ENCODE measurements at places on chromosomes 16 and 17.

GRCh38 chr16:86584071-86584685 lies 5.8 kb downstream of the FOXL1 start:
- no peak for DNase-seq

DNA sequence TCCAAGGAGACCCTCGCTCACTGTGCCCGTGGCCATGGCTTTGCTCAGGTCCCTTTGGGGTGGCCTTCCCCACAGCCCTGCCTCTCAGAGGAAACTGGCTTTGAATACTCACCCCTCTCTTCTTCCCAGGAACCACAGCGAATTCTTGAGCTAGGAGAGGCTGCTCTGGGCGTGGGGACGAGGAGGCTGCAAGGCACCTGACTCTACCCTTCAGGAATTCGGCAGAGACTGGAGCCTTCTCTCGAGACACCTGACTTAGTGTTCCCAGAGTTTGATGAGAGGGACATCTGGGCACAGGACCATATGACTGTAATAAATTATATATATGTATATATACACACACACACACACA lies 6.2 kb downstream of the LLGL2 start:
- no peak for DNase-seq

- no peak for DNase-seq
These were observed 892 bp upstream of the KIAA0513 start for GRCh38 chr16:85026703-85027102.

- no peak for DNase-seq
These were observed 180.2 kb upstream of the TBX2 start for GRCh38 chr17:61219460-61219859.

DNA sequence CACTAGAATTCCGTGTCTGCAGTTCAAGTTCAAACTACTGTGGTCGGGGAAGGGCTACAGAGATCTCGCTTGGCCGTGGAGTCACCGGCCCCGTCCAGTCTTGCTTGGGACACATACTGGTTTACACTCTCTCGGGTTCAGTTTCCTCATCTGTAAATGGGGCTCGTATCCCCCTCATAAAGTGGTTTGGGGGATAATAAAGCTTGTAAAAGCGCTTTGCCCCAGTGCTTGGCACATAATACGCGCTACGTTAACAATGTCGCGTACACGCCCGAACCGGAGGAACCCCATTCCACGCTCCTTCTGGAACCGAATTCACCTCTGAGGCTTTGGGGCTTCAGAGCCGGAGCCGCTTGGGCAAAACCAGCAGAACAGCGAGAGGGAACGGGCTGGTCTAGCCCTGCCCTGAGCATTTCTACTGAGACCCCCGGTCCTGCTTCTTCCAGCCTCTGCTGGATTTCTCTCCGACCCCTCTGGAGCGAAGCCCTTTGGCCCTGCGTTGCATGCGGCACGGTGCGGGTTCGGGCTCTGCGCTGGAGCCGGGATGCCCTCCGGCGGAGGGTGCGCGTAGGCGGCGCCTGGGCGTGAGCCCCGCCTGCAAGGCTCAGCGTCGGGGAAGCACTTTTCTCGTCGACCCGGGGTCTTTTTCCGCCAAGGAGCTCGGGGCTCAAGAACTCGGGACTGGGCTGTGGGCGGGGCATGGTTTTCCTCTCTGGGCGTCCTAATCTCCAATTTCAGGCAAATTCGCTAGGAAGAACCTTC lies 26.1 kb upstream of the HOXB13 start:
- DNase-seq = no peak

- DNase-seq = no peak
These were observed 13.6 kb downstream of the KIF19 start for GRCh38 chr17:74339537-74340195.

DNA sequence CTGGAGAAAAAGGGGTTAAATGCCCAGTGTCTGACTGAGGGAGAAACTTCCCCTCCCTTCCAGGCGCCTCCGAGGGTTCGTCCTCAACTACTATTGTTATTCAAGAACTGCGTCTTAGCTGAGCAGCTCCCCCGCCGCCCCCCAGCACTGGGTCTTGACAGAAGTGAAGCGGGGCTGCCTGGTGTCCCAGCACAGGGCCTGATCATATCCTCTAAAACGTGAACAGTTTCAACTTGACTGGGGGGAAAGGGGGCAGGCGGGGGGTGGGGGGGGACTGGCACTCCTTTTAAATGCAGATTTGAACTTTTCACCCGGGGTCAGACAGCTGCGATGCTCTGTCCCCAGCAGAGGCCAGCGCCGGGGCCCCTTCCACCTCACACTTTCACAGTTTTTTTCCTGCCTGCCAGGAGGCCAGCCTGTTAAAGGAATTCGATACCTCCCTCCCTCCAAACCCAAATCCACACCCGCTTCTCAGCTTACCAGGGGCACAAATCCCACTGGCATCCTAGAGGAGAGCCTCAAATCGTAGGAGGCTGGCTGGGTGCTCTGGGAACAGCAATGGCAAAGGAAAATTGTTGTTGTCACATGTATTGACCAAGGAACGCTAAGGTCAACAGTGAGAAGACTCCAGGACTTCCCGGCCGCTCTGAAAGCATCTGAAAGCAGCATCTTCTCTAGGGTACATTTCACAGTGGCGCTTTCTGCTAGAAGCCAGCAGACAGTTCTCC lies 14.5 kb downstream of the ZFHX3 start:
- DNase-seq = no peak

- DNase-seq = no peak
These were observed 16.3 kb downstream of the SLX4 start for GRCh38 chr16:3595110-3595486.

- DNase-seq = no peak
These were observed 28.1 kb upstream of the MLYCD start for GRCh38 chr16:83870830-83871229.

GRCh38 chr17:17111401-17112393 lies 69.4 kb downstream of the MPRIP start:
- DNase-seq = no peak

DNA sequence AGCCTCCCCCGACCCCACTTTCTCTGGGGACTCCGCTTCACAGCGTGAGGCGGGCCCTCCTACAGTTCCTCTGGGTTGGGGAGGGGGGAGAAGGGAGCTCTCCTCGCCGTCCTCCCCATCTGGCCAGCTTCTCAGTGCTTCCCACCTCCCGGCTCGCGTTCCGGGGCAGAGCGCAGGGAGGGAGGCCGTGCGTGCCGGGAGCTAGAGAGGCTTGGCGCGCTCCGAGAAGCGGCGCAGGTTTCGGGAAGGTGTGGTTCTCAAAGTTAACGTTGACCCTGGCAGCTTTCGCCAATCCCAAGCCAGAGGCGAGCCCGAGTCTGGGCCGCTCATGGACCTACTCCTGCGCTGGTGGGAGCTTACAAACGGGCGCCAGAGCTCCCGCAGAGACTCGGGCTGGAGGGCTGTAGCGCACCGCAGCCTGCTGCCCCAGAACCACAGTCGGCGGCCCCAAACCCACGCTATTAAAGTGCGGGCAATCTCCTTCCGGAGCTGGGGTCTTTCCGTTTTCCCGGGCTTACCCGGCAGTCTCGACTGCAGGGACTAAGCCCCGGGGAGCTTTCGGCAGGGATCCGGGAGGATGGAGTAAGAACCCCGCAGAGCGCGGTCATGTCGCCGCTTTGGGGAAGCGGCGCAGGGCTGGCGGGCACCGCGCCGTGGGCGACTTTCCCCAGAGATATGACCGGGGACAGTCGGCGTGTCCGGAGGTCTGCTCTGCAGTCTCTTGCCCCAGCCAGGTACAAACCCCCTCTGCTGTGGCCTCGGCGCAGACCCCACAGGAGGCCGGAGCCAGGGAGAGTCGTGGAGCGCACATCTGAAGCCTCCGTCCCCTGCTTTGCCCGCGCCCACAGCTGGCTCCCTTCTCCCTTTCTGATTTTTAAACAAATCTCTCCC lies 787 bp downstream of the CDH11 start:
- no peak for DNase-seq

GRCh38 chr16:70774261-70774660 lies 26.7 kb downstream of the VAC14 start:
- no peak for DNase-seq

DNA sequence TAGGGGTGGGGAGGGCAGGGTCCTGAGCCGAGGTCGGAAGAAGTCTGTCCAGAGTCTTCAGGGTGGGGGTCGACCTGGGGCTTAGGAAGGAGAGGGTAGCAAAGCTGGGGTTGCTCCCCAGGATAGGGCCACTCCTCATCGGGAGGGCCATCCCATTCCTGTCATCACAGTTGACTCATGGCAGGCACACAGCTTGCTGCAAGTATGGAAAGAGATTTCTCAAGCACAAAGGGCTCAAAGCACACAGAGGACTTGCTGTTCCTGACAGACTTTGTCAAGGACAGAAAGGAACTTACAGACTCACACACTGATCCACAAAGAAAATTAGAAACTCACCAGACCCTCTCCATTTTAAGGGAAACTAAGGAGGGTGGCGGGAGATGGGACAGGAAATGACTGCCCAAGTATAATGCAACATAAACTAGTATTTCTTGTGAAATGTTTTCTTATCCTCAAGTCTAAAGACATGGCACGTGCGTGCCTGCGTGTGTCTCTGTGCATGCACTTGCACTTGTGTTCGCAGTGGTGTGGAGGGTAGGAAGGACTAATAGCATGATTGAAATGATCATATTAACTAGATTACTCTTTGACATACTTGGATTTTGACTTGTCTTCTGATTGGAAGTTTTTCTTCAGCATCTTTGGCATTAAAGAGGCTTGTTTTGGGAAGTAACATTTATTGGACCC lies 2.4 kb downstream of the AOC2 start:
- DNase-seq = no peak

DNA sequence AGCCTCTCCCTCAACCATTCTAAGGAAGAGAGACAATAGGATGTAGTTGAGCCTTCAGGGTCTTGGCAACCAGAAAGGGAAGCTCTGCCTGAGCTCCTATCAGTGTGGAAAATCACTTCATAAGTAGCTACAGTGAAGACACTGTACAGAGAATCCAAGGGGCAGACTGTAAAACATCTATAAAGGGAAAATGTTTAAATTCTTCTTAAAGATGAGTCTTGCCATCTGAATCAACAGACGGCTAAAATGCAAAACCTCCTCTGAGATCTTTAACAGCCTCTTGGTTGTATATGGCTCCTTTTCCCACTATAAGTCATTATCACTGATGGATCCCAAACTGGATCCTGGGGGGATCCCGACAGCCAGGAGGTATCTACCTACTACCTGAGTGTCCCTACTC lies 239.2 kb upstream of the SOX9 start:
- no peak for DNase-seq

DNA sequence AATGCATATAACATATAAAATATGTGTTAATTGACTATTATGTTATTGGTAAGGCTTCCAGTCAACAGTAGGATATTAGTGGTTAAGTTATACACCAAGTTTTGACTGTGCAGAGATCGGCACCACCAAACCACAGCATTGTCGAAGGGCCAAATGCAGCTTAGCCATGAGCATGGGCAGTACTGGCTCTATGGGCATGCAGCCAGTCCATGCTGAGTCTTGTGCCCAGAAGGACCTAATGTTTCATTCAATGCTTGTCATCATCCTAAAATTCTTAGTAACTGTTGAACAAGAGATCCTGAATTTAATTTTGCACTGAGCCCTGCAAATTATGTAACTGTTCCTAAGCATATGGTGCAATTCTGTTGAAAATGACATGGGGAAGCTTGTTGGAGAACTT lies 233.4 kb upstream of the HS3ST3A1 start:
- DNase-seq = no peak

- no peak for DNase-seq
These were observed 23.0 kb downstream of the SPPL2C start for GRCh38 chr17:45867702-45868101.

DNA sequence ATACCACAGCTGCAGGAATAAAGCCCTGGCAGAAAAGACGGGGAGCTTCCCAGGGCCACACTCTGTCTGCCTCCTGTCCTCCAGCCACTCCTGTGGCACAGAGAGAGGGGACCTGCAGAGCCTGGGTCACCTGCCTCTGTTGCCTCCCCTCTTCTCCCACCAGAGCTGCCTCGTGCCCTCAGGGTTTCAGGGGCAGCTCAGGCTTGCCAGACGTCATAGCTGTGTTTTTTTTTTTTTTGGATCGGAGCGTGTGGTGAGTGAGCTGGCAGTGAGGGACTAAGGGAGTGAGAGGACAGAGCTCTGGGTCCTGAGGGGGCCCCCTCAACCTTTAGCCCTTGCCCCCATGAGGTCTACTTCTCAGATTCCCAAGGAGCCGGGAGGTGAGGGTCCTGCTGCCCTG lies 2.1 kb downstream of the PIK3R6 start:
- no peak for DNase-seq

DNA sequence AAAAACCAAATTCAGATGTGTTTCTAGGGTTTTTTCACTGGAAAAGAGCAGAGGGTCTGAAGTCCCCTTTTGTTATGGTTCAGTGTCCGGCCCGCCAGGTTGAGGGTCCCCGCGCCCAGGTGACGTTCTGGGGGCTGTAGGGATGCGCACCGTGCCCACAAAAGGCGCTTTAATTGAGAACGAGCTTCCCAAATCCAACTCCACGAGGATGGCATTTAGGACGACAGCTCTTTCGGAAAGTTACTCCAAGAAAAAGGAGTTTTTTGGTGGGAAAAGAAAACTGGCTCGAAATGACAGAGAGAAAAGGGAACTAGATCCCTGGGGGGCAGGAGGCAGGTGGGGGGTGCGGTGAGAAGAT lies 15.9 kb upstream of the ZFHX3 start:
- no peak for DNase-seq

DNA sequence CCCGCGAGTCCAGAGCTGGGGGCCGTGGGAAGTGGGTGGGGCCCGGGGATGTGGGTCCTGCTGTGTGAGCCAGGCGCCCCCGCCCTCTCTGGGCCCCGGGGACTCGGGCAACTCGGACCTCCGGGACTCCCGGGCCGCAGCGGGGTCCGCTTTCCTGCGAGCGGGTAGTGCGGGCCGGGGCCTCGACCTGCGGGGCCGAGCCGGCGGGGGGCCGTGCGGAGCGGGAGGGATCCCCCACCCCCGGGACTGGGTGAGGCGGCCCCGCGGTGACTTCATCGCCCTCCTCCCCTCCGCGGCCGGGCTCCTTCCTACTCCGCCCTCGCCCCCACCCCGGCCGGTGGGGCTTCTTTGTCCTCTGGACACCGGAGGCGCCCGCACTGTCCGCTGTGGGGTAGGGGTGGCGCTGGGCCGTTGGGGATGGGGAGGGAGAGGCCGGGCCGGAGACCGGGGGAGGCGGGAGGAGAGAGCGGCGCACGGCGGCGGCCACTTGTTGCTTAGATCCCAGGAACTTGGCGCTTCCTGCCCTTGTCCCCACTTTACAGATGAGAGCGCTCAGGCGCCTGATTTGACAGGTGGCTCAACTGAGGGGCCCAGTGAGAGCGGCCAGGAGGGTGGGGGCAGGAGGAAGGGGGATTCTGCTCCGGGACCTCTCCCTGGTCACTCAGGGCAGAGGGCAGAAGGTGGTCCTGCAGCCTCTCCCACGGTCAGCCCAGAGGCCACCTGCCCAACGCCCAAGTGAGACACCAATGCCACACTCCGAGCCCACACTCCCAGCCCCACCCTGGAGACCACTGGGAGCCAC lies 874 bp downstream of the CMTM3 start:
- no peak for DNase-seq

- DNase-seq = no peak
These were observed 668 bp downstream of the SPATA2L start for GRCh38 chr16:89700649-89701424.

- no peak for DNase-seq
These were observed 426.6 kb downstream of the HAPSTR1 start for GRCh38 chr16:9518051-9518450.

- no peak for DNase-seq
These were observed 8.0 kb upstream of the STX4 start for GRCh38 chr16:31025339-31025738.

All from Panc1 (cell line).